ENCODE measurements at places on chromosomes 5 and 9.
A peak's percentile ranks its signal among the peaks of the same experiment; 100 is the strongest.

DNA sequence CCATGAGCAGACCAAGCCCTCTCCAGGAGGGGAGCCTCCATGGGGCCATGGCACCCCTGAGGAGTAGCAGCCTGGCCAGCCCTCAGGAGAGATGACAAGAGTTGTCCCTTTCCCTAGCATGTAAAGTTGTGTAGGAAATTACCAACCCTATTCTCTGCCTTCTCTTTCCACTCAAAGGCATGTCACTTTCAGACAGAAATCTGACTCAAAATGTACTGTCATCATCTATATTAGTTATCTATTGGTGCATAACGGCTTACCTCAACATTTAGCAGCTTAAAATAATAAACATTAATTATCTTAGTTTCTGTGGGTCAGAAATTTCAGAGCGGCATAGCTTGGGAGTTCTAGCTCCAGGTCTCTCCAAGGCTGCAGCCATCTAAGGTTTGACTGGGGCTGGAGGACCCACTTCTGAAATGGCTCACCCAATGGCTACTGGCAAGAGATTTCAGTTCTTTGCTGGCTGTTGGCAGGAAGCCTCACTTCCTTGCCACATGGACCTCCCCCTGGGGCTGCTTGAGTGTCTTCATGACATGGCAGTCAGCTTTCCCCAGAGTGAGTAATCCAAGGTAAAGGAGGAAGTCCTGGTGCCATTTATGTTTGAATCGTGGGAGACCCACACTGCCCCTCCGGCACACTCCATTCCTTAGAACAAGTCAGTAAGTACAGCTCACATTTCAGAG, 632.3 kb downstream of the CCDC171 start:
- DNase-seq: no peak

DNA sequence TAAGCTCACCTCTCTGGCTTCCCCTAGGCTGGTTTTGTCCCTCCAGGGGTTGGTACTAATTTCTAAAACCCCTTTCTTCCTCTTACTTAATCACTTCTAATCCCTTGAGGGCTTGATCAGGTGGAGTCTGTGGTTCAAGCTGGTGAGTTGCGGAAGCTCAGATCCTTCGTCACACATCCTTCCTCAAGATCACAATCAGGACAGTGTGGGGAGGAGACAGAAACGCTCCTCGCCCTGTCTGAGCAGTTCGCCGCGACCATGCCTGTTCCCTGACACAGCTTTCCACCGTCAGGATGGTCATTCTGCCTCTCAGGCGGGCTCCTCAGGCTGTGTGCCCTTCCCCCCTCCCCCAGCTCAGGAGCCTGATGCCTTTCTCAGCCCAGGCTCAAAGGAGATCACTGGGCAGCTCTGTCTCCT, 24.3 kb downstream of the CPLX2 start:
- peak; percentile 18 for DNase-seq

- DNase-seq: peak; percentile 32
Measured at GRCh38 chr9:111148052-111149017, 110.1 kb upstream of the LPAR1 start.

- no peak for DNase-seq
Measured at GRCh38 chr9:88387036-88387551, 1.1 kb upstream of the SPIN1 start.

All from suppressor macrophage (primary cell).